HepG2 (cell line): ENCODE measurements at places on chromosomes 2 and 18.

- no peak for DNase-seq
Measured at GRCh38 chr18:36872329-36872728, 43.4 kb downstream of the KIAA1328 start.

DNA sequence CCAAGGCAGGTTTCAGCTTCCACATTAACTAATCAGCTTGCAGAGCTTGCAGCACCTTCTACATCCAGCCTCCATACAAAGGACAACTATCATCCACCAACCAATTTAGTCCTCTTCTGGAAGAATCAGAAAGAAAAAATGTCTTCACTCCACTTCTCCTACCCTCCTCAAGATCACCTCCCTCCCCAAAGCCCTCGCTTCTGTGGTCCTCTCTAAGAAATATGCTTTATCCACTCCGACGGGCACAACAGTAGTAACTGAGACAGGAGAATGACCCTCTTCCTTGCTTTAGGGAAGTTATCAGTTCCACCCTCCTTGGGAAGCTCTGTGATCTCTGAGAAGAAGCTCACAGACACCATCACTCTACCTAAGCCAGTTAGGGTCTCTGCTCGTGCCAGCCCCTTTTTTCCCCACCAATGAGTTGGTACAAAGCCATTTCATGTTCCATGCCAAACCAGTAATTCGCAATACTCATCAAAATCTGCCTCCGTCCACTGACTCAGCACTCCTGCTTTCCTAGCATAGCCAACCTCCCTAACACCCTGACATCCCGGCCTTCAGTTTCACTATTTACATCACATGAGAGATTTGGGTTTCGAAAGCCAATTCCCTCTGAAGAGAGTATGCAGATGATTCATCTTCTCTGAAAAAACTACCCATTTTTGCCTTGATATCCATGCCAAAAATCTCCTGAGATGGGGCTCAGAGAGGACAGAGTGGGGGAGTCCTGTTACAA, 114.1 kb upstream of the PKDCC start:
- DNase-seq, result no peak

- no peak for DNase-seq
Measured at GRCh38 chr2:147829106-147829505, 15.7 kb upstream of the ACVR2A start.

GRCh38 chr18:29181151-29181901, 1004.4 kb upstream of the CDH2 start:
- no peak for DNase-seq

DNA sequence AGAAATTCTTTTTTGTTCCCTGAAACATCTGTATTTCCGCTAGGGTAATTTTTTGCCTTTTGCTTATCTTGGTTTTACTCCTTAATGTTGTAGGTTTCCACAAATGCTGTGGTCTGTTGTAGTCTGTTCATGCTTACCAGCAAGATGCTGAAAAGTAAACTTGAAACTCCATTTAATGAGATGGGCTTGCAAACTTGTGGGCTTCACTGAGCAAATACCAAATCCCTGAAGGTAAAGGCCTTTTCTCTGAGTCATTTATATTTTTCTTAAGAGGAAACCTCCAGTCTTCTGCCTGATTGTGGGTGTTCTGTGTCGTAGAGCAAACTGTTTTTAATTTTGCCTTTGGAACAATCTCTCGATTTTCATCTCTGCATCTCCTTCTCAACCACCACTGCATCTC, 9.3 kb downstream of the SP140 start:
- no peak for DNase-seq

DNA sequence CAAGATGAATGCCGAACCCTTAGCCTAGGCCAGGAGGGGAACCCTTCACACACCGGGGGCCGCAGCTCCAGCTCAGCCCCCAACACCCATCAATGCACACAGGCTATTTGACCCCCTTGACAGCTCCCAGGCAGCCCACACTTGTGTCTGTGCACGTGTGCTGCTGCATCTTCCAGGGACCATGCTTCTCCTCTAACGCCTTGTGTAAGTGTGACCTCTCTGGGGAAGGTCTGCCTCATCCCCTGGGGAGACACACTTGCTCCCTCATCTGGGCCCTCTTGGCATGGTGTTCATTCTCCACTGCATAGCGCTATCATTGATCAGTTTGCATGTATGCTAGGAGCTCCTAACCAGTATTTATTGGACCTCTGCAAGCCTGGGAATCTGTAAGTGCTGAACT, 120.0 kb upstream of the FHL2 start:
- peak; percentile 19 for DNase-seq

GRCh38 chr2:238369591-238370040, 49.3 kb downstream of the TRAF3IP1 start:
- no peak for DNase-seq

- no peak for DNase-seq
Measured at GRCh38 chr2:142041996-142042395, 88.8 kb downstream of the LRP1B start.

DNA sequence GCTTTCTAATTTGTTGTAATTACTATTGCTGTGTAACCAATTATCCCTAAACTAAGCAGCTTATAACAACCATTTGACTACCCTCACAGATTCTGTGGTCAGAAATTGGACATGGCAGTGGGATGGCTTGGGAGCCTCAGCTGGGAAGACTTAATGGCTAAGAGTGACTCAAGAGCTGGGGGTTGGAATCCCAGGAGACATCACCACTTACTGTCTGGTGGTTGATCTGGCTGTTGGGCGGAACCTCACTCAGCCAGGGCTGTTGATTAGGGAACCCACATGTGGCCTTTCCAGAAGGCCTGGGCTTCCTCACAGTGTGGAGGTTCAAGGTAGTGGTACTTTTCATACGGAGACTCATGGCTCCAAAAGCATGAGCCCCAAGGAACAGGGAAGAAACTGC, 49.8 kb downstream of the E2F6 start:
- DNase-seq, result no peak

DNA sequence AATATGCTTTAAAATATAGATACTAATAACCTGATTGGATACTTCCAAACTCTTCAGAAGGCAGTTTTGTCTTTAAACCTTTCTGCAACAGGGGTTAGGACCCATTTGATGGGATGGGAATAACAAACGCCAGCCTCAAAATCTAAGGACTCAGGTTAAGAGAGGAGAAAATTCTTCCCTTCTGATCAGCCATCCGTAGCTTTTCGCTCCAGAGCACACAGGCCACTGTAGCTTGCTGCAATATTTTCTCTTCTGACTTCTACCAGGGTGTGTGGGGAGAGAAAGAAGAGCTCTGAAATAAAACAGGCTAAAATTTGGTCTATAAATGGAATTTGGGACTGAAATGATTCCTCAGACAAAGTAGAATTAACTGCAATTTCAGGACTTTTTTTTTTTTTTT, 95.1 kb downstream of the ALPK2 start:
- DNase-seq, result no peak
